ENCODE measurements at places on chromosomes 6 and 20.

GRCh38 chr6:34589140-34589539 lies 33.0 kb upstream of the SPDEF start:
- no peak for DNase-seq

GRCh38 chr6:13689511-13690256 lies 22.0 kb downstream of the RANBP9 start:
- no peak for DNase-seq

DNA sequence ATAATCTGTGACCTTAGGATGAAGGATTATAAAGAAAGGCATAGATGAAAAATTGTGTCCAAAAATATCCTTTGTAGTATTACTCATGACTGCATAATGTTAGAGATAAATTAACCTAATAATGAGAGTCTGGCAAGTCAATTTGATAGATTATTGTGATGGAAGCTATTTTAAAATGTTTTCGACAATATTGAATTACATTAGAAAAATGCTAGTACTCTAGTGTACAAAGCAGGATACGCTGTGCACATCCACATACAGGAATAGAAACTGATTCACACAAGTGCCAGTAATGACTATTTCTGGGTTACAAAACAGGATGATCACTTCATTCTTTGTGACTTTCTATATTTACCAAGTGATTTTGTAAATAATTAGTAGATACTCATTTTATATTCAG lies 3.3 kb downstream of the SLC17A2 start:
- DNase-seq = no peak

DNA sequence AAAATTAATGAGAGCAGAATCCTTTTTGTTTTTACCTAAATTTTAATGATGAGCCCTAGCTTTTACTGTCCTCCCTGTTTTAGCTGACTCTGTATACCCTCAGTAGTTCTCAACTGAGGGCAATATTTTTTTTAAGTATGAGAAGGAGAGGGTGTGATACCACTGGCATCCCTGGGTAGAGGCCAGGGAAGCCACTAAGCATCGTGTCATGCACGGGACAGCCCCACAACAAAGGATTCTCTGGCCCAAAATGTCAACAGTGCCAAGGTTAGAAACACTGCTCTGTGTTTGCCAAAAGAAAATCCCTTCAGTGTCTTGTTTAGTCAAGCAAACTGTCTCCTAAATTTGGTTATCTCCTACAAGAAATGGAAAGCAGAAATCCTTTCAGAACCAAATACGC lies 210.4 kb downstream of the KCNQ5 start:
- no peak for DNase-seq

All from HCT116 (cell line).